Stimulated activated CD8-positive, alpha-beta memory T cell treated with anti-CD3 and anti-CD28 coated beads, Interleukin-7, amount 100 ng/mL, for 1 hour (primary cell): ENCODE measurements at places on chromosomes 3 and 15.

- no peak for DNase-seq
Observed at GRCh38 chr15:36617529-36618196, 38.2 kb downstream of the CDIN1 start.

DNA sequence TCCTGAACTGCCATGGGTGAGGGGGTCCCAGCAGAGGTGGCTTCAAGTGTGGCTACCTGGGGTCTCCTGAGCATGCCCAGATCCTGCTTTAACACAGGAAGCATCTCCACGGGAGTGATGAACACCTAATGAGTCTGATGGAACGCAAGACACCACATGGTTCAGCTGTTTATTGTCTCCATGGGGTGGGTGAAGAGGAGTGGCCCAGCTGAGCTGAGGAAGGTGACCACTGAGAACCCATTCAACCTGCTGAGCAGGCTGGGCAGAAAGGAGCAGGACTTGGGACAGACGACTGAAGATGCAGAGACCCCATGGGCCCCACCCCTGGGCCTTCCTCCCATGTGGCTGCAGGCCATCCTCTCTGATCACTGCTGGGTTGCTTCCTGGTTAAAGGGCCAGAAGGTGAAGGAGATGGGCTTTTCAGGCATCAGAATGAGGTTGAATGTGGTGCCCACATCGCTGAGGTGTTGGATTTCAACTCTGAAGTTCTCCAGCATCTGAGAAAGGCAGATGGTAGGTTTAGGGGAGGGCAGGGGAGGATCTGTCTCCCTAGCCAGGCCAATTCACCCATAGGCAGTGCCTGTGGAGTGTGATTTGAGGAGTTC, 29.7 kb downstream of the CYP11A1 start:
- DNase-seq, result no peak

GRCh38 chr3:58116161-58116955, 94.4 kb downstream of the DNASE1L3 start:
- peak; percentile 2 for DNase-seq

- no peak for DNase-seq
Observed at GRCh38 chr15:77819851-77820728, 187.4 kb upstream of the LINGO1 start.

DNA sequence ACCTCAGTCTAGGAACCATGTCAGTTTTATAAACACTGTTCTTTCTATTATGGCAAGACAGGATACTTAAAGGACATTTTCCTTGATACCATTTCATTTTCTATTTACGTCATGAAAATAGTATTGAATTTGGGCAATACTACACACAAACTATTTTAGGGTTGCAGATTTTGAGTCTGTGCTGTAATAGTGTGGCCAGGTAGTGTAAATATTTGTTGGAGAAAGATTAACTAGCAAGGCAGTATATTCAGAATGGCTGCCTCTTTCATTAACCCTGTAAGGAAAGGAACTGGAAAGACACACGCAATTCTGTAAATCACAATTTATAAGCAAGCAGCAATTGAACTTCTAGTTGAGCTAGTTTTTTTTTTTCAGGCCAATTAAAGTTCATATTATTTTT, 2.0 kb downstream of the CTXND1 start:
- no peak for DNase-seq
